CD8-positive, alpha-beta T cell (primary cell): ENCODE measurements at places on chromosomes 16 and 17. TPM values are rescaled to one million over a fixed set of nuclear protein-coding genes. Genes with fewer than 3 reads are reported as not detected.

DNA sequence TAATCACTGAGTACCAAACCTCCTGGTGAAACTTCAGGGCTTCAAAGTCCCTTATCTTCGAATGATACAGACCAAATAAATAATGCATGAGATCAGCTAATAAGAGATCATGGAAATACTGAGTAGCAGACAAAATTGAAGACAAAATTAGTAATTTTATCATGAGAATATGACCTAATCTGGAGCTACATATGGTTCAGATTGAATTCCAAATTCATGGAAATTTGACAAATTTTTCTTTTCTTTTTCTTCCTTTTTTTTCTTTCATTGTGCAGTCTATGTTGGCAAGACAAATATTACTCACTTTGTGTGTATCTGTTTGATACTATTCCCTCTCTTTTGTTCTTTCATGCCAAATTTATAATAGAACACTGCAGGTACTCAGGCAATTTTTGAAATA lies 218.1 kb upstream of the KCNJ16 start:
- no peak for DNase-seq

DNA sequence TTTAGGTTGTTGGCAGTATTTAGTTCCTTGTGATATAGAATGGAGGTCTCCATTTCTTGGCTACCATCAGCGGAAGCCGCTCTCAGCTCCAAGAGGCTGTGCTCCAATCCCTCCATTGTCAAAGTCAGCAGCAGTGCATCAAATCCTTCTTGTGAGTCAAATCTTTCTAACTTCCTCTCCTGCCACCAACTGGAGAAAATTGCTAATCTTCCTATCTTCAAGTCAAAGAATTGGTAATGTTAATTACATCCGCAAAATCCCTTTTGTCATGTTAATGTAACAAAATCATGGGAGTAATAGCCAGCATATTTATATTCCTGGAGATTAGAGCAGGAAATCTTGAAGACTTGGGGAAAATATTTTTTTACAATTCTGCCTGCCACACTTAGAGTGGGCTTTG lies 436.4 kb upstream of the DYNLRB2 start:
- no peak for DNase-seq

The FBXL19 gene
- total RNA-seq, result 5.4 TPM

The RNF157 gene
- 22.3 TPM for total RNA-seq

The MAP2K3 gene
- 59.9 TPM for total RNA-seq
